Bronchial epithelial cell (primary cell): ENCODE measurements at places on chromosomes 7 and 10. TPM values are rescaled to one million over a fixed set of nuclear protein-coding genes. Genes with fewer than 3 reads are reported as not detected.

Gene RHOBTB1
- total RNA-seq: 3.5 and 6.3 TPM in 2 replicates

Gene AKR1C1
- 63.2 and 113 TPM in 2 replicates for total RNA-seq

Gene ARL5B
- 16.1 and 18.1 TPM in 2 replicates for total RNA-seq

Gene PCDH15
- total RNA-seq: not detected in 2 replicates

Gene PTPN20
- total RNA-seq: 2.1 and 2.9 TPM in 2 replicates

Gene YWHAG
- 112 and 142 TPM in 2 replicates for total RNA-seq

Gene UCMA
- total RNA-seq: not detected in 2 replicates

Gene AOAH
- total RNA-seq: not detected in 2 replicates
